Keratinocyte (primary cell): ENCODE measurements at places on chromosomes 7 and 10.

- no peak for DNase-seq
Measured at GRCh38 chr7:30988351-30989005, 24.7 kb downstream of the GHRHR start.

GRCh38 chr7:73823873-73824592, 6.8 kb upstream of the CLDN4 start:
- DNase-seq, result no peak

DNA sequence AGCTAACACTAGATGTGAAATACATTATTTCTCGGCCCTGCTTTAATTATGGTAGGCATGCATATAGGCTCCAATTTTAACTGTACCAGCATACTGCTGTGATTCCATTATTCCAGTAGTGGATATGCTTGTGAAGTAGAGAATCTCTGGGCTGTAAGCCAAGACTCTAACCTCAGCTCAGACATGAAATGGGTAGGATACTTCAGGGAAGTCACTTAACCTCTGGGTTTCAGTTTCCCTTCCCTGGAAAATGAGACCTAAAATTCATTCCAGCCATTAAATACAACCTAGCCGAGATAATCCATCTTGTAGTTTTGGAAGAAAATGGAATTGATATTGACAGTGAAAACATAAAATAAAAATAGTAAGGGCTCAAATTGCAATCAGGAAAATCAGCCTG, 59.6 kb upstream of the TRIL start:
- DNase-seq, result no peak

DNA sequence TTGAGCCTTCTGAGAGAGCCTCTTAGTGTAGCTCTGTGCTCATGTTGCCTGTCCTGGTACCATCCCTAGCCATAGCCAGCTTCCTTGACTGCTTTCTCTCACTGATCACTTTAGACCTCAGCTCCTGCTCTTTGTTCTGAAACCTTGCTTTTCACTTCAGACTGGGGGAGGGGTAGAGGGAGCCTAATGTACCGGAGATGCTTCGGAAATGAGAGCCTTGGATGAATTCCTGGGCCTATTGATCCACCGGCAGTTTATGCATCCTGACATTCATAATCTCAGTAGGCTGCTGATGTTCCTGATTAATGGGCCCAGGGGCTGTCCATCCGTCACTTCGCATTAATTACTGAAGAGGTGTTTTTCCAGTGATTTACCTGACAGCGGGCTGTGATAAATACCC, 38.8 kb downstream of the R3HCC1L start:
- no peak for DNase-seq

DNA sequence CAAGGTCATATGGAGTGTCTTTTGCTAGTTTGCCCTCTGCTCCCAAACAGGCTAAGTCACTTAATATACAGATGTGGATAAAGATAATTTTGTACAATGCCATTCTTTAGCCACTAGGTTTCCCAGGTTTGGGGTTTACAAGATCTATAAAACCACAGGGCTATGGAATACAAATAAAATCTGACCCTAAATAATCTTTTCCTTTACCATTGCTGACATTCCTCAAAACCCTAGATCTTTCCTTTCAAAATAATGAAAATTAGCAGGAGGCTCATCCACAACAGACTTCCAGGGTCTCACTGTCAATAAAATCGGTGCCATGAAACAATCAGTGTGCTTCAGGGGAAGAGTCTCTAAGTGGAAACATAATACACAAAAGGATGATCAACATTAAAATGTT, 148.4 kb downstream of the CPEB3 start:
- DNase-seq, result no peak
